Pulmonary artery endothelial cell (primary cell): ENCODE measurements at places on chromosomes 6 and 20. TPM values are rescaled to one million over a fixed set of nuclear protein-coding genes. Genes with fewer than 3 reads are reported as not detected.

The GSTA1 gene
- not detected in 2 replicates for total RNA-seq

The CD83 gene
- 0.99 and 1.6 TPM in 2 replicates for total RNA-seq

The SUPT3H gene
- total RNA-seq: 5.3 and 8.6 TPM in 2 replicates

The PPP1R11 gene
- total RNA-seq: 11.5 and 14.0 TPM in 2 replicates

The ZNF322 gene
- total RNA-seq: 14.2 and 15.6 TPM in 2 replicates

The SRMS gene
- total RNA-seq: not detected in 2 replicates
